ENCODE measurements at places on chromosomes 6 and 20. TPM values are rescaled to one million over a fixed set of nuclear protein-coding genes. Genes with fewer than 3 reads are reported as not detected.
A peak's percentile ranks its signal among the peaks of the same experiment; 100 is the strongest.

DNA sequence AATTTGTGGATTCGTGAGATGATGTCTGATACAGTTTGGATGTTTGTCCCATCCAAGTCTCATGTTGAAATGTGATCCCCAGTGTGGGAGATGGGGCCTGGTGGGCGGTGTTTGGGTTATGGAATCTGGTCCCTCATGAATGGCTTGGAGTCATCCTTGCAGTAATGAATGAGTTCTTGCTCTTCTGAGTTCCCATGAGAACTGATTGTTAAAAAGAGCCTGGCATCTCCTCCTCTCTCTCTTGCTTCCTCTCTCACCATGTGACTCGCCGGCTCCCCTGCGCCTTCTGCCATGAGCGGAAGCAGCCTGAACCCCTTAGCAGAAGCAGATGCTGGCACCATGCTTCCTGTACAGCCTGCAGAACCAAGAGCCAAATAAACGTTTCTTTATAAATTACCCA is 30.5 kb upstream of the RPP40 start:
- DNase-seq, result no peak

- no peak for DNase-seq
Measured at GRCh38 chr20:12093057-12093796, 175.5 kb downstream of the BTBD3 start.

DNA sequence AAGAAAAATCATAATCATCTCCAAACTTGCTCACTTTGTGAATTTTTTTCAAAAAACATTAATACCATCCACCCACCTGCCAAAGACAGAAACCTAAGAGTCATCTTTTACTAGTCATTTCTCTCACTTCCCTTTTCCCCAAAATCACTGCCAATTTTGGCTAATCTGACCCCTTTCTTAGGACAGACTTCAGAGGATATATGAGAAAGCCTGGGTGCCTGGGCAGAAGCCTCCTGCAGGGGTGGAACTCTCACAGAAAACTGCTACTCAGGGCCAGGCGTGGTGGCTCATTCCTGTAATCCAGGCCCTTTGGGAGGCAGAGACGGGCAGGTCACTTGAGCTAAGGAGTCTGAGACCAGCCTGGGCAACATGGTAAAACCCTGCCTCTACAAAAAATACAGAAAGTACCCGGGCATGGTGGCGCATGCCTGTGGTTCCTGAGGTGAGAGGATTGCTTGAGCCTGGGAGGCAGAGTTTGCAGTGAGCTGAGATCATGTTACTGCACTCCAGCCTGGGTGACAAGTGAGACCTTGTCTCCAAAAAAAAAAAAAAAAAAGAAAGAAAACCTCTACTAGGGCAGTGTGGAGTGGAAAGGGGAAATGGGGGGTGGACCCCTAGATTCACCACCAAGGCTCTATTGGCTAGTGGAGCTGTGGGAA is 3.8 kb downstream of the DEK start:
- no peak for DNase-seq

DNA sequence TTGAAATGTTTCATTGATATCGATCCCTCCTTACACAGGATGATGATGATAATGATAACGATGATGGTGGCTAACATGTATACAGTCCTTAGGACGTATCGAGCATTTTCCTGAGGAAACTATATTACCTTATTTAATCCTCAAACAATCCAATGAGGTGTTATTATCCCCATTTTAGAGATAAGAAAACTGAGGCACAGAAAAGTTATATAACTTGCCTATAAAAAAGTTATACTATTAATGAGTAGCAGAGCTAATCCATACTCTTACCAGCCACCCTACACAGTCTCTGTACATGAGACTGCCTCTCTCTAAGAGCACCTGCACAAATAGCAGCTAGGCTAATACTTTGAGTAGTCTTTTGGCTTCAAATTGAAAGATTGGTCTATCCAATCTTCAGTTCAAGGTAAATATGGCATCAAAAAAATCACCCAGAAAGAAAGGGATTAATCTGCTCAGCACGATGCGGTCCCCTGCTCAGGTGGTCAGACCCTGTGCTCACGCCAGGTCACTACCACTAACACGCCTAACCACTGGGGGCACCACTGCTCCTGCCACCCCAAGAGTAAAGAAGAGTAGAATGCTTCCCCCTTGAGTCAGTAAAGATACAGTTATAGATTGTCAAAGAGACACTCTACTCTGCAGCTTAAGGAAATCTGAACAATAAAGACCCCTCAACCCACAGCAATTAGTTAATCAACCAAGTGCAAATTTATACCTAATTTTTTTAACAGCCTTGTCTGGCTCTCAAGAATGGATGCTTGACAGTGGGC is 15.0 kb downstream of the GABBR1 start:
- DNase-seq, result no peak

DNA sequence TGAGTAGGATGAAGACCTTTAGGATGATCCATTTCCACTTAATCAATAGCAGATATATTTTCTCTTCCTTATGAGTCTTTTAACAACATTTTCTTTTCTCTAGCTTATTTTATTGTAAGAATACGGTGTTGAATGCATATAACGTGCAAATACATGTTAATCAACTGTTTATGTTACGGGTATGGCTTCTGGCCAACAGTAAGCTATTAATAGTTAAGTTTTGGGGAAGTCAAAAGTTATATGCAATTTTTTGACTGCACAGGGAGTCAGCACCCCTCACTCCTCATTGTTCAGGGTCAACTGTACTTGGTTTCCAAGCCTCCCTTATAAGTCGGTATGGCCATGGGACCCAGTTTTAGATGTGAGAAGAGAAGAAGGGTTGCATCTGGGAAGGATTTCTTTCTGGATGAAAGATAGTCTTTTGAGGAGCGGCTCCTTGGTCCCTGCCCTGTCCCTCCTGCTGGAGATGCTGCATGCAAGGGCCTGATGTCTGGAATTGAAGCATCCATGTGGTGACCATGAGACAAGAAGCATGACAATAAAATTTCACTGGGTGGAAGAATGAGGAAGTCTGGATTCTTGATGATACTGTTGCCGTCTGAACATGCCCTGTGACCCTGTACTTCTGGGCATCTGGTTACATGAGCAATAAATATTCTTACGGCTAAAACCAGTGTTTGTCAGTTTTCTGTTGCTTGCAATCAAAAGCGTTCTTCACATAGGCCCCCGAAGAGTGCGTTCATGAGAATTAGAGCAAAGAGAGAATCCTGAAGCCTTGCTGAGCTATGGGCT is 194.7 kb upstream of the PMEPA1 start:
- no peak for DNase-seq

GRCh38 chr6:140475086-140475485 is 1100.6 kb upstream of the CITED2 start:
- no peak for DNase-seq

DNA sequence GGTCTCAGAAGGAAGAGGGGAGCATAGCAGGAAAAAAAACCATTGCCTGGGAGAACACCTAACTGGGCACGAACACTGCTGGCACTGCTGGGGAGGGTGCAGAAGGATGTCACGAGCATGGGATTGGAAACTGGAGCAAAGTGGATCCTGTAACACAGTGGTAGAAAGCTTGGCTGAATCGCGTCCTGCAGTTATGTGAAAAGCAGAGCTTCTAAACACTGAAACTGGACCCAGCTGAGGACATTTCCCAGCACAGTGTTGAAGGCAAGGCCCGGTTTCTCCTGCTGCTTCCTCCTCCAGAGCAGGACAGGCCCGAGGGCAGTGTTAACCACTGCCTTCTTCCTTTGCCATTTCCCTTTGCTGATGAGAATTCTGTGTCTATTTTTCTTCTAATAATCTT is 6.7 kb downstream of the APMAP start:
- DNase-seq, result peak; percentile 37

GRCh38 chr6:107977283-107977682 is 19.3 kb upstream of the SEC63 start:
- DNase-seq, result no peak

DNA sequence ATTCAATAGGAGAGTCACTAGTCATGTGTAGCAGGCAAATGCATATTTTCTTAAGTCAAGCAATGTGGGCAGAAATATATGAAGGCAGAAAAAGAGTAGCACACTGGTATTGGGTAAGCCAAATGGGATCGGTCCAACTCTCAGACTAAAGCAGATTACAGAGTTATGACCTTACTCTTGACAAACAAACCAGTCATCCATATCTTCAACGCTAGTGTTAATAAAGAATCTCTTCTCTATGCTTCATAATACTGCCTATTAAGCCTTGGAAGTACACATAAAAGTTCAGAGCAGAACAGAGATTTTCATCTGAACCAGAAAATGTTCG is 320.2 kb upstream of the JARID2 start:
- DNase-seq, result no peak

- no peak for DNase-seq
Measured at GRCh38 chr20:52923123-52923937, 48.8 kb upstream of the TSHZ2 start.

DNA sequence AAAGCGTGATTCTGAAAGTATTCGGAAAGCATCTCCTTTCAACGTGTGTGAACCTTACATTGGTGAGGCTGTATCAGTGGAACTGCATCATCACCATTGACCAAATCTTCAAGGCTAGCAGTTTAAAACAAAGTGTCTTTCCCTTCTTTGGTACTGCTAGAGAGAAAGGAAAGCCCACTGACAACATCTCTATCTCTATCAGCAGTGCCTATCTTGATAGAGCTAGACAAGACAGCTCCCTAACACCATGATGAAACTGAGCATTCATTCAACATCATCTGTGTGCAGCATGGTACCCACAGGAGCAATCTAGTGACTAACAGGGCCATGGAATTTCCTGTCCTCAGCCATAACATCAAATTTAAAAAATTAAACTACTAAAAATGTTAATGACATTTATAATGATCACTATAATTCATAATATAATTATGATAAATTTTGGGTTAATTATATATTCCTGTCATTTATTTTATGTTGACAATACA is 31.5 kb upstream of the EDN1 start:
- DNase-seq, result no peak

- DNase-seq, result no peak
Measured at GRCh38 chr6:47977314-47977713, 133.7 kb downstream of the PTCHD4 start.

- no peak for DNase-seq
Measured at GRCh38 chr20:50107086-50107660, 5.8 kb downstream of the UBE2V1 start.

- no peak for DNase-seq
Measured at GRCh38 chr6:84967389-84967788, 203.0 kb upstream of the TBX18 start.

DNA sequence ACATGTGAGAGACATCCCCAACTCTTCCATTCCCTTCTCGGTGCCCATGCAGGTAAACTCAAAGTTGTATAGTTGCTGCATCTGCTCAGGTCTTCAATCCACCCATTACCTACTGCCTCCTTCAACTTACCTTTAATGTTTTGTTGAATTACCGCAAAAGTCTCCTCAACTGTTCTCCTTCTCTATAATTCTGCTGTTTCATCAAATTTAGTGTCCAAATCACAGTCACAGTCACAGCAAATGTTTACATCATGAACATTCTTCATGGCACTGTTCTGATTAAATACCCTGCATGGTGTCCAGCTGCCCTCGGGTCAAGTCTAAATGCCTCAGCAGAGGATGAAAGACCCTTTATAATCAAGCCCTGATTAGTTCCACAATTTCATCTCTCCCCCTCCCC is 130.1 kb downstream of the IPCEF1 start:
- no peak for DNase-seq

DNA sequence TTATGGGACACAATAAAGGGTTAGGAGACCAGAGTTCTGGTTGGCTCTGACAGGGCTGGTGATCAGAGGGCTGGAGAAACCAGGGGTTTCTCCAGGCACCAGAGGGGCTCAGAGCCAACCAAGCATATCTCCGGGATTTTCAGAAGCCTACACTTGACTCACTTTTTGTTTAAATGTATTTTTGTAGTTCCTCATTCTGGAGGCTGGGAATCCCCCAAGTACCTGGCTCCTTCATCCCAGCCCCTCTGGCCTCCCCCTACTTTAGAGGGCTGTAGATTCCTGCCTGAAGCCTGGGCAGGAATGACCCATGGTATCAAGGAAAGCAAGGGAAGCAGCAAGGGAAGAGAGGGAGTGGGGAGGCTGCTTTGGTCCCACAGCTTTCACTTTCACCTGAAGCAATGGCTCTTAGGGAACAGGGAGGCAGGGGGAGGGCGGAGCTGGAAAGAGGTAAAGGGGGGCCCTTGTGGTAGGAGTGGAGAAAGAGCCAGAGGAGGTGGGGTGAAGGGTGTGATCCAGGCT is 973 bp downstream of the CD40 start:
- no peak for DNase-seq

- DNase-seq, result no peak
Measured at GRCh38 chr6:15801912-15802311, 139.1 kb upstream of the DTNBP1 start.

DNA sequence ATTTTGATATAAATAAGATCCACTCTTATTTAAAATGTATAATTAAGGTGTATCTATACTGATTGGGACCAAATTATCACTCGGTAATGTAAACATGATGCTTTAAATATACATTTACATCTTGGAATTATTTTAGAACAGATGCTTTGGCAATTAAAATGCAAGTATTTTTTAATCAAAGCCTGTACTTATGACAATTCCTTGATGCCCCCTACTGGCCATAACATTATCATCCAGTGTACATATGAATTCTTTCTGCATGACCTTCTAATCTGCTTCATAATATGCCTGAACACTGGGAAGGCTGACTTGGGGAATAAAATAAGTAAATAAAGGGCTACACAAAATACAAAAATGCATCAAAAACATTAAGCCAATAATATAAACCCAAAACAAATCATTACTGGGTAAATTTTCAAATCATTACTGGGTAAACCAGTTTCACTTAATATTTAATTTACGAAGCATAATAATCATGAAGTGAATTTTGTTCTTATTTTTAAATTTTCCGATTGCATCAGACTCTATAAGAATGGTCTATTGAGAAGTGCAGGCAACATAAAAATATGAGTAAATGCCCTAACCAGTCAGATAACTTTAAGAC is 65.1 kb downstream of the CGA start:
- DNase-seq, result no peak

- DNase-seq, result no peak
Measured at GRCh38 chr20:53711333-53712211, 117.9 kb upstream of the ZNF217 start.

DNA sequence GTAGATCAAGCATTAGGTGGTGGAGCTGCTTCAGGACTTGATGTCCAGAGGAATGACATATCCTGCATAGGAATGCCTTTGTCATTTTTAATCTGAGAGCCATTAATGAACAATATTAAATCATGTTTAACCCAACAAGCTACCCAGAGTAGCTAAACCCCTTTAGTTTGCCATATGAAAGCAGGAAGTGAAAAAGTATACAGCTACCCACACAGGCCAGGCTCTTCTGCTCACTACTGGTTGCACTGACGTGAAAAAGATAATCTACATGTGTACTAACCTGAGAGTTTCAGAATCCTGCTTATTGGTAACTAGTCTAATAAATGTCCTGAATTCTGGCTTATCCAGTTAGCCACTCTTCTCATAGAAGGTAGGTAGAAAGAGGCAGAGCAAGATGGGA is 19.9 kb downstream of the GLYATL3 start:
- DNase-seq, result no peak

- DNase-seq, result no peak
Measured at GRCh38 chr6:113616701-113617274, 240.4 kb upstream of the MARCKS start.

CFB gene
- total RNA-seq, result 3.7 TPM

VWA7 gene
- 2.8 TPM for total RNA-seq

TRIM10 gene
- 0.76 TPM for total RNA-seq

LTB gene
- not detected for total RNA-seq

RBPJL gene
- total RNA-seq, result not detected

DEFB119 gene
- not detected for total RNA-seq

HLA-DQA1 gene
- total RNA-seq, result 21.3 TPM

KCNQ2 gene
- total RNA-seq, result not detected

ENTPD6 gene
- 33.8 TPM for total RNA-seq

CLVS2 gene
- total RNA-seq, result 0.64 TPM

HLA-DPA1 gene
- total RNA-seq, result 86.9 TPM

VSTM2L gene
- 0.78 TPM for total RNA-seq

HDGFL1 gene
- total RNA-seq, result not detected

KIF25 gene
- not detected for total RNA-seq

Measured in suprapubic skin (tissue), 4 donors.